IMR-90 (cell line): ENCODE measurements at places on chromosomes 1 and 21. TPM values are rescaled to one million over a fixed set of nuclear protein-coding genes. Genes with fewer than 3 reads are reported as not detected.
A peak's percentile ranks its signal among the peaks of the same experiment; 100 is the strongest.

Gene DEPDC1
- total RNA-seq, result 14.7 and 32.5 TPM in 2 replicates

Gene C1orf116
- under 0.01 TPM in 1 of 2 replicates, not detected in the other for total RNA-seq

Gene UTS2
- not detected in 2 replicates for total RNA-seq

DNA sequence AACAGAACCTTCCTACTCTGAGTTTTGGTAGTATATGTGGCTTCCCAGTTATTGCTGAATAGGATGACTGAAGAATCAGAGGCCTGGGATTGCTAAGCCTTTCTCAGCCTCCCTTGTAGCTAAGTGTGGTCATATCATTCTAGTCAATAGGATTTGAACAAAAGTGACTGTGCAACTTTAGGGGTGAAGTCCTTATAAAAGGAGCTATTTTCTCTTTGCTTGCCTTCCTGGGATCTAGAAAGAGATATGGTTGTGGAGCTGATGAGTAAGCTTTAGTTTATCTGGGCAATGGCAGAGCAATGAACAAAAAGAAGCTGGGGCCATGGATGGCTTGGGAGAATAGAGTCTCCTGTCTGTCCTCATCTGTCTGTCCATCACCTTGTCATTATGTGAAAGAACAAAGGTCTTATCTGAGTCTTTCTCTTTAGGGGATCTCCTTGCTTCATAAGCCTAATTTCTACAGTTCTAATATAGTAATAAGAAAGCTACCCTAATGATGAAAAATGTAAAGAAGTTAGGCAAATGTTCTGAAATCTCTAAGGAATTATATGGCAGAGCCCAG, 91.5 kb downstream of the TENT5C start:
- no peaks in the 10 kb centered on the region for H3K36me3 ChIP-seq
- no peaks in the 10 kb centered on the region for H3K27me3 ChIP-seq
- peaks cover 21% of the 10 kb centered on the region for H3K4me1 ChIP-seq
- peak; percentile 33 for DNase-seq
- H3K27ac ChIP-seq, result peak overlapping the region; percentile 75; the same call in 1 of the 2 replicates

DNA sequence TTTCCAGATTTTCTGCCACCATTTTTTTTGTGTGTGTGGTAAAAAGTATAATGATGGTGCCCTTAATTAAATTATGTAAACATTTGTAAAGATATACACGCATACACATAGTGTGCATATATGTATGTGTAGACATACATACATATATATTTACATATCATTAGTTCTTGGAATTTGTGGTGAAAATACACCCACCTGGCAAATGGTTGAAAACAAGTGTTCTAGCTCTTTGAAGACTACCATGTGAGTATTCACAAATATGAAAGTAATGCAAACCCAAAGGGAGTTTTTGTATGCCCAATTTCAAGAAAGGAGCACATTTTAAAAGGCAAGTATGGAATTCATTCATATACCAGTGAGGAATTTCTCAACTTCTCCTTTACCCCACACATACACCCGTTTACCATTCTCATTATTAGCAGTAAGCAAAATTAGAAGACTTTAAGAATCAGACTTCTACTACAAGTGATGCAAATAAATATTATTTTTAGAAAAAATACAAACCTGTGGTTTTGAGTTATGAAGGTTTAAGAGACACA, 8.0 kb downstream of the RABGAP1L start:
- no peaks in the 10 kb centered on the region for H3K27me3 ChIP-seq
- H3K4me1 ChIP-seq, result no peaks in the 10 kb centered on the region
- DNase-seq, result no peak
- no peak overlapping the region for H3K4me3 ChIP-seq

- no peaks in the 10 kb centered on the region for H3K36me3 ChIP-seq
- H3K27ac ChIP-seq, result no peak overlapping the region
- H3K4me3 ChIP-seq, result no peak overlapping the region
Observed at GRCh38 chr21:34942911-34943310, 106.2 kb downstream of the RUNX1 start.

GRCh38 chr1:26994020-26994786, 711 bp downstream of the TRNP1 start:
- peak overlapping the region; percentile 95 for H3K4me3 ChIP-seq
- peaks cover 49% of the 10 kb centered on the region for H3K4me1 ChIP-seq
- H3K27me3 ChIP-seq, result no peaks in the 10 kb centered on the region
- DNase-seq, result no peak
- peaks cover 10% of the 10 kb centered on the region; the same call in 1 of the 2 replicates for H3K36me3 ChIP-seq

GRCh38 chr1:245056913-245057312, 97.9 kb upstream of the KIF26B start:
- no peak overlapping the region for H3K4me3 ChIP-seq
- no peak for DNase-seq
- H3K4me1 ChIP-seq, result no peaks in the 10 kb centered on the region
- no peaks in the 10 kb centered on the region for H3K36me3 ChIP-seq
- H3K27ac ChIP-seq, result no peak overlapping the region

- H3K27me3 ChIP-seq, result no peaks in the 10 kb centered on the region
- H3K27ac ChIP-seq, result no peak overlapping the region
- no peak overlapping the region for H3K4me3 ChIP-seq
- H3K36me3 ChIP-seq, result no peaks in the 10 kb centered on the region
Observed at GRCh38 chr1:66247415-66248208, 286.3 kb upstream of the SGIP1 start.

DNA sequence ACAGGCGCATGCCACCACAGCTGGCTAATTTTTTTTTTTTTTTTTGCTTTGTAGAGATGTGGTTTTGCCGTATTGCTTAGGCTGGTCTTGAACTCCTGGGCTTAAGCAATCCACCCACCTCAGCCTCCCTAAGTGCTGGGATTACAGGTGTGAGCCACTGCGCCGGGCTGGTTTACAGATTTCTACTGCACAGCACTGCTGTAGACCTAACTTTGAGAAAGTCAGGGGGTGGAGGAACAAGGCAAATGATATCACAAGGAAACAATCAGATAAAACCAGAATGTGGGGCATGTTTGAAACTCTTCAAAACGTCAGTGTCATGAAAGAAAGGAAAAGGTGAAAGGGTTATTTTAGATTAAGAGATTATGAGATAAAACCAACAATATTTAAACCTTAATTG, 45.3 kb downstream of the URB2 start:
- no peaks in the 10 kb centered on the region for H3K36me3 ChIP-seq
- no peak overlapping the region for H3K4me3 ChIP-seq
- DNase-seq, result no peak
- H3K27ac ChIP-seq, result no peak overlapping the region
- H3K4me1 ChIP-seq, result no peaks in the 10 kb centered on the region

DNA sequence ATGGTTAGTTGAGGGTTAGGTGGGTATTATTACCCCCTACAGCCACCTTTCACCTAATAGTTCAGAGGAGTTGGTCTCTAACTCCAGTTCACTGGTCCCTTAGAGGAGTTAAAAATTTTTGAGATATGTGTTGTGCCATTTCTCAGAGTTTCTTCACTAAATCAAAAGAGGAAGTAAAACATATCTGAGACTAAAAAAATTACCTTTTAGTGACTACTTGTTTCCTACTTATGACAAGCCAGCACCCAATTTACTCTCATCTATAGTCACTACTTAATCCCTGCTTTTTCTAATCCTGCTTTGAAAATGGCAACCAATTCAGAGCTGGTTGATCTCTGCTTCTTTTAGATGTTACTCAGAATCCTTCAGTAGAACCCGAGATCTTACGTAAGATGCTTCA, 1316.8 kb upstream of the B3GALT2 start:
- H3K4me3 ChIP-seq, result no peak overlapping the region
- H3K27ac ChIP-seq, result no peak overlapping the region
- no peaks in the 10 kb centered on the region for H3K4me1 ChIP-seq
- H3K36me3 ChIP-seq, result no peaks in the 10 kb centered on the region

DNA sequence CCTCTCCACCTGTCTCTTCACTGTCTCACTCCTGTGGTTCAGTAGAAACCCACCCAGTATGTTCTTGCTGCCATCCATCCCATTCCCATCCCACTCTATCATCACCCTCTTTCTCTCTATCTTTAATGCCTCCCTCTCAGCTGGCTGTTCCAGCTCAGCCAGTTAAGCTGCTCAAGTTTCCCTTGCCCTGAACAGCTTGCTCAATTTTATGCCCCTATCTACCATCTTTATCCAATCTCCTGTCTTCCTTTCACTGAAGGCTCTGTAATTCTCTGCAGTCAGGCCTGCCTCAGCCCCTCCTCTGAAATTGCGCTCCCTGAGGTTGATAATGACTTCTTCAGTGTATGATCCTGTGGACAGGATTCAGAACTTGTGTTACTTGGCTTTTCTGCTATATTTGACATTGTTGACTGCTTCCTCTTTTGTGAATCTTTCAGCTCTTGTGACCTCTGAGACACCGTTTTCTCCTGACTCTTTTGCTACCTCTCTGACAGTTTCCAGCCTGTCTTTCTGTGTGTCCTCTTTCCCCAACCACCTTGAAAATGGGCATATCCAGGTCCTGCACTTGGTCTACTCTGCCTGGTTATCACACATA, 13.9 kb upstream of the BCAR3 start:
- peaks cover 23% of the 10 kb centered on the region for H3K4me1 ChIP-seq
- no peaks in the 10 kb centered on the region for H3K36me3 ChIP-seq
- H3K27me3 ChIP-seq, result no peaks in the 10 kb centered on the region
- H3K4me3 ChIP-seq, result no peak overlapping the region
- H3K27ac ChIP-seq, result no peak overlapping the region

- no peak overlapping the region for H3K27ac ChIP-seq
- H3K4me1 ChIP-seq, result peaks cover 10% of the 10 kb centered on the region
- DNase-seq, result no peak
- H3K27me3 ChIP-seq, result peaks cover 14% of the 10 kb centered on the region
Observed at GRCh38 chr1:154726443-154726842, 118.5 kb upstream of the ADAR start.

DNA sequence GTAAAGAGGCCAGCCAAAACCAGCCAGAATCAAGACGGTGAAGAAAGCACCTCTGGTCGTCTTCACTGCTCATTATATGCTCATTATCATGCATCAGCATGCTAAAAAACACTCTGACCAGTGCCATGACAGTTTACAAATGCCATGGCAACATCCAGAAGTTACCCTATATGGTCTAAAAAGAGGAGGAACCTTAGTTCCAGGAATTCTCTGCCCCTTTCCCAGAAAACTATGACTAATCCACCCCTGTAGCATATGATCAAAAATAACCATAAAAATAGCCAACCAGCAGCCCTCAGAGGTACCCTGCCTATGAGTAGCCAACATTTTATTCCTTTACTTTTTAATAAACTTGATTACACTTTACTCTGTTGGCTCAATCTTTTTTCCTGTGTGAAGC, 34.2 kb upstream of the PBX1 start:
- H3K4me1 ChIP-seq, result no peaks in the 10 kb centered on the region; the same call in 1 of the 2 replicates
- peak; percentile 4 for DNase-seq
